ENCODE measurements at places on chromosomes 4 and X.

DNA sequence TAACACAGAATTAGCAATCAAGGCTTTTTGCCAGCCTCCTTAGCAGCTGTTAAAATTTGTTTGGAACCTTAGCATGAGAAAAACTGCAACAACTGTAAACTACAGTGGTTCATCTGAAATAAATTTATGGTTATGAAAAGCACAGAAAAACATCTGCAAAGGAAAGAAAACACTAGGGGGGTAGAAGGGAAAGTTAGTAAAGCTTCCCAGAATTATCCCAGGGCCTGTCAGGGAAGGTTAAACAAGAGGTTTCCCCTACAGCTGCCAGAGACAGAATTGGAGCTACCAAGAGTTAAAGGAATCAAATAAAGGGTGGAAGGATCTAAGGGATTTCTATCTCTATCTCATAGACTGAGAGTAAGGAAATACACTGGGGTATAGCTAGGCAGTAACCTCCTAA is 234.7 kb upstream of the DIAPH2 start:
- no peak for DNase-seq

DNA sequence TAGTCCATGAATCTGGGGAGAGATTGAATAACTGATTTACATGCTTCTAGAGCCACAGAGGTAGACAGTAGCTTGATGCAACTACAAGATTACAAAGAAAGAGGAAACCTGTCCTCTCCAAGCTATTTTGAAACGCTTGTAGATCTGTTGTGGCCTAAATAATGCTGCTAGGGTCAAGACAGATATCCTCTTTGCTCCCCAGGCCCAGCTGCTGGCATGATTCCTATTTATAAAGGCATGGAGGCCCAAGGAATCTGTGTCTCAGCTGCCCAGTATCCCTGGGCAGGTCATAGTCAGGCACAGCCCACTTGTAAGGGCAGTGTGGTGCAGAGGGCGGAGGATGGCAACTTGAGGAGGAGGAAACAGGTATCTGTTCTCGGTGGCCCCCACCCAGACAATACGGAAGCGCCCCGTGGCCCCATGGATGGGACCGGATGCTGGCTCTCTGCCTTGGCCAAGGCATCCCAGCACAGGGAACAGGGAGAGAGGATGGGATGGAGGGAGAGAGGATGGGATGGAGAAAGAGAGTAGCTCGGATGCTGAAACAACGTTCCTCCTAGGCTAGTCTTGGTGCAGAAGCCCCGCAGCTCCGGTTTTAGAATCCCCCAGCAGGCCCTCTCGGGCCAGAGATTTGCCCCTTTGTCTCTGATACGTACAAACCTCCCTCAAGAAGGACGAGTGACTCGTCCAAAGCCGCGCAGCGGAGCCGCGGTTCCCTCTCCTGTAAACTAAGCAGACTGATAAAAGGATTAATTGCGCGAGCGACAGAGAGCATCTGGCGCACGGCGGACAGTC is 767 bp upstream of the SMIM20 start:
- DNase-seq, result no peak

DNA sequence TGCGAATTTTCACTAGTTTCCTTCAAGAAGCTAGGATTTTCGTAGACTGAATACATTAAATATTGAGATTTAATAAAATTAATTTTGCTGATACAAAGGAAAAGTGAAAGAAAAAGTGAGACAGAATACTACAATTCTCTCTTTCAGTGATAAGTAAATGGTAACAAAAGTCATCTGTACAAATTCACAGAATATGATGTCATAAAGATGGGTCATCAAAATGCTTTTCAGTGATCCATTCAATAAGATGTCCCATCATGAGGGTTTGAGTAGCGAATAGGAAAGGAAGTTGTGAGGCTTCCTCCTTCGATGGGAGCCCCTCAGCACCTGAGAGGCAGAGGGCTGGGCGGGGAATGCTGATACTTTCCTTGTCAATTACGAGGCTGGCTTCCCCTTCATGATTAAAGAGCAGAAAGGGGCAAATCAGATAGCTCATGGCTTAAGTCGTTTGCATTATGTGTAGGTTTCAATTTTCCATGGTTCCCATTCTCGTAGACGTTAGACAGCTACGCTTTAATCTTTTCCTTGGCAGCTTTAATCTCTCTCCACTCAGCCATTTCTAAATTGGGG is 108.8 kb upstream of the SORBS2 start:
- DNase-seq, result no peak

DNA sequence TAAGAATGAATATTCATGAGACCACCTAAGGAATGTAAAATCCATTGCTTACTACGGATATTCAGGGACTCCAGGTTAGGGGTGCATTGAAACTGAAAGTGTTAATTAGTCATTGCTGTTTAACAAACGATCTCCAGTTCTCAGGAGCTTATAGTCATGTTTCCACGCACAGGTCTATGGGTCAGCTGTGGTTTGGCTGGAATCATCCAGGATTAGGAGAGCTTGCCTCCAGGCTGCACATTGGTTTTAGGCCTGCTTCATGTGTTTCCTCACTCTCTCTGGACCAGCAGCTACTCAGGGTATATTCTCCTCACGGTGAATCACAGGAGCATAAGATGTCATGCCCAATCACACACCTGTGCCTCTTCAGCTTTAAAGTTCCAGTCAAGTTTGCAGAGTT is 98.9 kb downstream of the ATXN3L start:
- no peak for DNase-seq

- peak; percentile 42 for DNase-seq
Measured at GRCh38 chrX:13923845-13924244, 105.8 kb downstream of the GEMIN8 start.

- no peak for DNase-seq
Measured at GRCh38 chr4:107837776-107838618, 13.3 kb downstream of the SGMS2 start.
